ENCODE measurements at places on chromosomes 12 and 14.

DNA sequence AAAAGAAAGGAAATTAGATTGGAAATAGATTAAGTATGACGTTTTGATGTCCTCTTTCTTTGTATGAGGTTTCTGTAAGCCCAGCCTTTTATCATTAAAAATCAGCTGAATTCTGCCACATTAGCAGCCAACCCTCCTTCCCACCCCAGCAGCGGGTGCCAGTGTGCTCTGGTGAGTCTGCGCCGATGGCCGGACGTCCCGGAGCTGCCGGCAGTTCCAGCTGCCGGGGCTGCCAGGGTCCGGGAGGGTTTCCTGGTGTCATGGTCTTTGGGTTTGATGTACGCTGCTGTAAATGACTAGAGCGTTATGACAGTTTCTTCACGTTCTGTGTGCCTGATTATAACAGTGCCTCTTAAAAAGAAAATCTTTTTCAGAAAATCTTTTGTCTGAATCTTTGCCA, 51.5 kb upstream of the DYNC1H1 start:
- no peak for DNase-seq

DNA sequence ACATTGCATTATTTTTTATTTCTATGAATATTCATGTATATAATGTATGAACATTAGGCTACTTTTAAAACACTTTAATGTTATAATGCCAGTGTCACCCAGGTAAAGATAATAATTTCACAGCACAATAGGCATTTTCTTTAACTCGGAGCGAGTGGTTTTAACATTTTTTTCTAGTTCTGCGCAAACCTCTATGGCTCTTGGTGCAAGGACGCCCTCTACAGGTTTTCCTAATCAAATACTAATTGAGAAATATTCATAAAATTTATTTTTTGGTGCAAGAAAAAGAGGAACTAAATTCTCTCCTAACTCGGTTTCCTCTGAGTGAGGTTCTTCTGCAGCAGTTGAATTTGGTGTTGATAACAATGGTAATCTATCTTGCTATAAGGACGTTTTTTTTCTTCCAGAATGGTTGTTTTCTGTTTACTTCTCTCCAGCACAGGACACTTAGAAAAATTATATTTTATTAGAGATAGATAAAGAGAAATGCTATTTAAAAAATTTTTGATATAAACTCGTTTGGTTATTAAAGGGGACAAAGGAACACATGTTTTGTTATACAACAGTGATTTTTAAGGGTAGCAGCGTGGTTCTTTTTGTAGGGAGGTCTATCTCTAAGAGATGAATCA, 2.4 kb upstream of the WIF1 start:
- DNase-seq: no peak

DNA sequence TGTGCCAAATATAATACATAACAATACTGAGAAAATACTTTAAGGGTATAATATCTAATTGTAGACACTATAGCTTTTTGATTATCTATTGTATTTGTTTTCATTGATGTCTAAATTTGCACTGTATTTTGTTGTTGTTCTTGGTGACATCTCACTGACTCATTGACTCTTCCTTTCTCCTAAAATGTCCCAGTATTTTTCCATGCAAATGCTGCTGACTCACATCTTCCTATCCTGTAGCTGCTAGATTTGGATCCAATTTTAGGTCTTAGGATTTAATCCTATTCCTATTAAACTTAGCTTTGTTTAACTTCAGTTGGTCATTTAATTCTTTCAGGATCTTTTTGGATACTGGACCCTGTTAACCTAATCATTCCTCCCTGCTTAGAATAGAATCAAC, 148.5 kb downstream of the TMTC2 start:
- no peak for DNase-seq

DNA sequence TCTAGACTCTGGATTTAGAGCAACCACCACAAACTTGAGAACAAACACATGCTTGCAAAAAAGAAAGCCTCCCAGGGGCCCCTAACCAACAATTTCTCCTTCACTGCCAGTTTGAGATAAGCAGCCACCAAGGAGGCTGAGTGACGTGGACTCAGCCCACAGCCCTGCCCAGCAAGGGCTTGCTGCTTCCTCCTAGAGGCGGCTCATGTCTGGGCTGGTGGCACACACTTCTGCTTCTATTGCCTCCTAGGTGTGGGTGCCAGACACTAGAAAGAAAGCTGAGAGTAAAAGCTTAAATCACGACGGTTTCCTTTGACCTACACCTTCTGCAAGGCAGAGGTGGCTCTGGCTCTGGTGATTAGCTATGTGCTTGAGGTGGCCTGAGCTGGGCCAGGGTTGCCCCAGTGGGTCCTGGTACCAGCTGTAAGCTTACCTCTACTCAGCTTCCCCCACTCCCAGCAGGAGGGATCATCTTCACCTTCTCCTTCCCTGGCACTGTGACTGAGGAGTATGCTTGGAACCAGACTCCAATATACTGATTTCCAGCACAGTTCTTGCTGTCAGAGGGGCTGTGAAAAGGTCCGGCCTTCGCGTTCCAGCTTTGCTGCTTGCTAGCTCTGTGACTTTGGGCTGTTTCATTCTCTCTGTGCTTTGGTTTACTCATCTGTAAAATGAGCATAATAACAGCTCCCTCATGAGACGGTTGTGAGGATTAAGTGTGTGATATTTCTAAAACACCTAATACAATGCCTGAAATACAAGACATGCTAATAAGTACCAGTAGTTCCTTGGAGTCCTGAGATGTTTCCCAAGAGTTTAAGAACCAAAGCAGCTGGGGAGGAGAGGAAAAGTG, 89.7 kb upstream of the PARP11 start:
- no peak for DNase-seq

DNA sequence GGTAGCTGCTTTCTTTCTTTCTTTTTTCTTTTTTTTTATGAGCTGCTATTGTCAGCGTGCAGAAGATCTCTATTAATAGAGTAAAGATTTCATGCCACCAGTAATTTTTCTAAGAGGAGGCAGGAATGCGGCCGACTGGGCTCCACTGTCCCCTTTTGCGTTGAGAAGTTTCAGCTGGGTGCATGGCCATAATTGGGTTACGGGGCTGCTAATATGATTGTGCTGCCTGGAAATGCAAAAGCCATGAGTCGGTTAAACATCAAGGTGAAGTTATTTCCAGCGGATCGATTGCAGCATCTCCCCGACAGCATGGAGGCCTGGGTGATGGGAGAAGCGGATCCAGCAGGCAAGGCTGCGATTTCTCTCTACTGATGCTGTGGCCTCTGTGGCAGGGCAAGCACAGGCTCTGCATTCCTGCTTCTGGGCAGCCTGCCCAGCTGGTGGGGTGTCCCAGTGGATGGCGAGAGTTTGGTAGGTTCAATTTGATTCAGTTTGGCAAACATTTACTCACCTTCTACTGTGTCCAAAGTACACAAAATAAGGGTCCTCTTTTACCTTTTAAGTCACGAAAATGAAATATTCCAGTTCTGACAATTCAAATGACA, 54.4 kb upstream of the PRMT8 start:
- DNase-seq: no peak

DNA sequence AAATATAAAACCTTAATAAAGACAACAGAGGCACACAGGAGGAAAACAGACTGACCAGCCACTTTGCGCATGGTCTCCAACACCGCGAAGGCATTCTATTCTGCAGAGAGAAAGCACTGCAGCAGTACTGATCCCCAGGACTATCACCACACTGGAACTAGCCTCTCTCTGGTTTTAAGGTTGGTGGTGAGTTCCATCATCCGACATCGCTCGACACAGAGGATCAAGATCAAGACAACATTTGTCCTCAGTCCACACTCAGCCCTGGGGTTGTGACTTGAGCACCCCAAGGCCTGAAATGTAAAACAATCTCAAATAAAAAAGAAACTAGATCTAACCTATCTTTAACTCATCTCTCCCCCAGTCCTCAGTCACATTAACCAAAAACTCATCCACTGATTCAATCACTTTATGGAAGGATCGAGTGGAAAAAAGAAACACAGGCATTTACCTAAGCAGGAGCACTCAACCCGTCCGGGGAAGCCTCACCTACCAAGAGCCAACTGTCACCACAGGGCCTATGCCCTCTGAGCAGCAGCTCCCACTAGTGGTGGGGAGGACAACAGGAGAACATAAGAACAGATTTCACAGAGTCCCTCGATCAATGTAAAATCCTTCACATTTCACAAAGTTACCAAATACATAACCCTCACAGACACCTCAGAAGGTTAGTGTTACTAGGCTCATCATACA, 17.7 kb downstream of the STXBP6 start:
- no peak for DNase-seq

Data from pulmonary artery endothelial cell (primary cell).